ENCODE measurements at places on chromosomes 4 and X.

GRCh38 chr4:97762115-97762512 lies 381.2 kb downstream of the STPG2 start:
- DNase-seq: no peak

DNA sequence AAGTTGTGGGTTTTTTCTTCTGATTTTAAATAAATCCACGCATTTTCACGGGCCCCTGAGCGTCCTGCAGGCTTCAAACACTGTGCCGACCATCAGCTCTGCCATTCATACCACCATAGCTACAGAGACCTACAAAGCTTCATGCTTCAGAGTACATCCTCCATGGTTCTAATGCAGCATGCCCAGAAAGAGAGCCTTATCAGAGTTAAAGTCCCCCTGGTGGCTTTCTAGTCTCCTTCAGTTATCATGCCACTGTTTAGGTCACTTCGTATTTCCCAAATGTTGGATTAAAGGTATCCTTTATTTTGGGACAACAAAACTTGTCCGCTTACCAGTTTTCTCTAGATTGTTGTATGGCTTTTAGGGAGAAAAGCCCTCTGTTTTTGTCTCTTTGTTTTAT lies 66.7 kb upstream of the VCX2 start:
- DNase-seq: no peak

DNA sequence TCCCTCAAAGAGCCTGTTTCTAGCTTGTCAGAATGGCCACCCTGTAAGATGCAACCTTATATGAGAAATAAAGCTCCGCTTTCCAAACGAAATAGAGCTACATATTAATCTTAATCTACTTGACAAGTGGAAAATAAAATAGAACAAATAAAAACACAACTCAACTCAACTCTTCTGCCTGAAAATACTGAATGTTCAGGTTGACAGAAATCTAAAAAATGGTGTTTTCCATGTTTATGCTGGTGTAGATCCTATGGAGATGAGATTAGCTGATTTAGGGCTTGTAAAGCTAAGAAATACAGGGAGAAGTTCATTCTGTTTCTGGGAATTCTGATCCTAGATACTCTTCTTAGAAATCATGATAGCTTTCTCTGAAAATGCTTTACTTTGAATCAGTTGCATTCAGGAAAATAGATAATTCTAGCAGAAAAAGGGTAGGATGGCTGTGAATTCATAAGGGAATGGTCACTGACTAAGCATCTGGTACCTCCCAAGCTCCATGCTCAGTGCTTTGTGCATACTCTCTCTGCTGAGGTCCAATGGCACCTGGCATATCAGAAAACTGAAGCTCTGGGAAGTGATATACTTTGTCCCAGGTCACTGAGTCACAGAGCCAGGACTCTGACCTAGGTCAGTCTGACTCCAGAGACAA lies 89.2 kb upstream of the EXOC1L start:
- DNase-seq: no peak

DNA sequence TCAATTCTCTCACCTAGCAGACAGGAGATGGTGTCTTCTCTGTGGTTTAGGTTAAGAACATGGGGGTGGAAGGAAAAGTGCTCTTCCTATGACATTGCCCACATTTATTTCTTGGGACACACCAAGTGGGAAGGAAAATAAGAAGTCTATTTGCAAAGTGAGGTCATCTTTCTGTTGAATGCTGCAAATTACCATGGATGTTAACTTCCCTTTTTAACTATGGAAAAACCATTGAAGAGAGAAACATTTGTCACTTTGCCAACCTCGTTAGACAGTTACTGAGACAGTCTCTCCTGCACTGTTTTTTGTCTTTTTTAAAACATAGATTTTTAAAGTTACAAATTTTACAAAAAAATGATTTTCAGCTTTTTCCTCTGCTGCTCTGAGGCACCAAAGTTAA lies 72.8 kb upstream of the BEND4 start:
- no peak for DNase-seq

- no peak for DNase-seq
Observed at GRCh38 chrX:119870626-119871131, 854 bp downstream of the RNF113A start.
